Tibial nerve (tissue), 4 donors: ENCODE measurements at places on chromosomes 12 and 14. TPM values are rescaled to one million over a fixed set of nuclear protein-coding genes. Genes with fewer than 3 reads are reported as not detected.

PMCH gene
- not detected for total RNA-seq

OR4E1 gene
- not detected for total RNA-seq

EXOC3L4 gene
- 1.8 TPM for total RNA-seq

CNTN1 gene
- 20.3 TPM for total RNA-seq

NFE2 gene
- total RNA-seq = not detected

KRT75 gene
- not detected for total RNA-seq

DNA sequence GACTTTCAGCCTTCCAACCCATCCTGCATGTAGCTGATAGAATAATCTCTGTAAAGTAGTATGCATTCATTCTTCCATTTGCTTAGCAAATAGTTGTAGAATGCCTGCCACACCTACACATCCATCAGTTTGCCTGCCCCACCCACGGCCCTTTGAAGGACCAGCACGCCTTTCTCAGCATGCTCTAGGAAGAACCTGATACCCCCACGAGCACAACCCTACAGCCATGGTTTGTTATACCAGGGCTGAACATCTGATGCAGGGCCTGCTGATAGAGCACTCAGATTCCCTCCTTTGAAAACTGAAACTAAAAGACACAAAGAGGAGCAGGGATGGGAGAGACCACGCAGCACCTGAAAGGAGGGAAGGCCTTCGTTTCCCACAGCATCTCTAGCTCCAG, 205.1 kb downstream of the ANO2 start:
- no peak overlapping the region for H3K27ac ChIP-seq
- no peak for DNase-seq
- no peaks in the 10 kb centered on the region for H3K36me3 ChIP-seq
- H3K27me3 ChIP-seq = no peaks in the 10 kb centered on the region

GRCh38 chr14:58088961-58089360, 63.1 kb downstream of the ARMH4 start:
- no peak for DNase-seq
- H3K27ac ChIP-seq = no peak overlapping the region
- no peaks in the 10 kb centered on the region for H3K4me1 ChIP-seq
- H3K4me3 ChIP-seq = no peak overlapping the region

DNA sequence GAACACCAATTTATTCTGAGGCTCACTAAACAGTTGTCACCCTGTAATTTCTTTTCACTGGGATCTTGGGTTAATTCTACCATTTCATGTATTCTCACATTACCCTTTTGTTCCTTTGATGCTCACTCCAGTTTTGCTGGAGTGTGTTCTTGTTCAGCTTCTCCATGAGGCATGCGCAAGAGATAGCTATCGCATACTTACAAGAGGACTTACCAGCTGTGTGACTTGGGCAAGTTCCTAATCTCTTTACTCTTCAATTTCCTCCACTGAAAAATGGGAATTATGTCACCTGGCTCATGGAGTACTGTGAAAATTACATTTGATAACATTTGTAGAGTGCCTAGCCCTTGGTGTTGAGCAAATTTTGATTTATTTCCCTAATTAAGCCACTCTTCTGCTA, 56.5 kb upstream of the JDP2 start:
- no peak overlapping the region for H3K27ac ChIP-seq
- H3K4me3 ChIP-seq = no peak overlapping the region
- no peaks in the 10 kb centered on the region for H3K36me3 ChIP-seq
- H3K27me3 ChIP-seq = no peaks in the 10 kb centered on the region
- no peaks in the 10 kb centered on the region for H3K4me1 ChIP-seq
- DNase-seq = no peak

- H3K4me3 ChIP-seq = no peak overlapping the region
- no peak for DNase-seq
- H3K36me3 ChIP-seq = no peaks in the 10 kb centered on the region
- H3K4me1 ChIP-seq = no peaks in the 10 kb centered on the region
- H3K27me3 ChIP-seq = no peaks in the 10 kb centered on the region
Measured at GRCh38 chr14:51431741-51432140, 191.7 kb downstream of the TMX1 start.

- peak overlapping the region; percentile 79 for H3K27ac ChIP-seq
- no peak for DNase-seq
- H3K27me3 ChIP-seq = no peaks in the 10 kb centered on the region
- H3K4me3 ChIP-seq = no peak overlapping the region
- H3K4me1 ChIP-seq = no peaks in the 10 kb centered on the region
Measured at GRCh38 chr14:23077962-23078361, 17.0 kb downstream of the ACIN1 start.

DNA sequence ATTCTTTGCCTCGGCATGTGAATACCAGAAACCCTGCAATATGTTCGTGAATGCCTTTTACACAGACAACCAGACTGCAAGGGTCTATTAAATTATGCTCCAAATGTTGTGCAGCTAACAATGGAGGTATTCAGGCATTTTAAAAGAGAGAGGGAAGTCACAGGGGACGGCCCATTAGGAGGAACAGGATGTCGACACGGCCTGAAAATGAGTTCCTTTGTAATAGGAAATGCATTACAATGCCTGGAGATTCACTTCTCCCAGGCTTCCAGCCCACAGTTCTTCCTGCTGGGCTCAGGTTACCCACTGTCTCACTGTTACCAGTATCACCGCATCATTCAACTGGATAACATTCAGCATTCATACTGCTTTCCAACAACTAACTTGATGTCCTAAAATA, 2.5 kb downstream of the DUSP6 start:
- H3K4me3 ChIP-seq = peak overlapping the region; percentile 89
- no peaks in the 10 kb centered on the region for H3K27me3 ChIP-seq
- H3K36me3 ChIP-seq = no peaks in the 10 kb centered on the region
- no peak for DNase-seq
- peaks cover 49% of the 10 kb centered on the region for H3K4me1 ChIP-seq

DNA sequence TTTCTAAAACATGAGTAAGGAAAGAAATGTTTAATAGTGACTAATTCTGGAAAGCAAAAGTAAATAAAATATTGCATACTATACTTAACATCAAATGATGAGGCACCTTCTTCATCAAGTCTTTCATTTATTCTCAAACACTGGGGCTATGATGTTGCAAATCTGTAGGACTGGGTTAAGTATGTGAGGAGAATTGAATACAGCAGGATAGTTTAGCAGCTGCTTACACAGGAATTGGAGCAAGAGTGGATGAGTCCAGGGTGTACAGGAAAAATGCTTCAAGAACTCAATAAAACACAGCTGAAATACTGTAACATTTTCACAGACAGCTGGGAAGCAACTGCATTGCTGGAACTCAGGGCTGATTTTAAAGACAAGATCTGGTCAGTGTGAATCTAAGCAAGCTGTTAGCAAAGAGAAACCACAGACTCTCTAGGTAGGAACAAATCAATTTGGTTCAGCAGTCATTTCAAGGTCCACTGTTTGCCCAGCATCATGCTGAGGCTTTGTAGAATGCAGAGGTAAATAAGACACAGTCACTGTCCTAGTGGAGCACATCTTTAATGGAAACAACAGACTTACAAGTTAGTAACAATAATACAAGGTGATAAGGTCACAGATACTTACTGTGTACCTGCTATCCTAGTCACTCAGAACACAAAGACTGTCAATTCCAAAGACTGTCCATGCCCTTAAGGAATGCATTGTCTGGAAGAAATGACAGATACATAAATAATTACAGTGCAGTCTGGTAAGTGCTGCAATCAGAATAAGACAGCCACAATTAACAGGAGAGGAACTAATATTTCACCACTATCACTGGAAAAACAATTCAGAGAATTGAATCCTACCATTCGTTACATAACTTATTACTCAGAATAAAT, 96.8 kb upstream of the DACT1 start:
- DNase-seq = no peak
- H3K4me1 ChIP-seq = no peaks in the 10 kb centered on the region
- no peak overlapping the region for H3K27ac ChIP-seq
- no peak overlapping the region for H3K4me3 ChIP-seq
- H3K36me3 ChIP-seq = no peaks in the 10 kb centered on the region
- no peaks in the 10 kb centered on the region for H3K27me3 ChIP-seq

GRCh38 chr14:75226755-75227544, 50.5 kb upstream of the TMED10 start:
- H3K36me3 ChIP-seq = no peaks in the 10 kb centered on the region
- H3K4me3 ChIP-seq = no peak overlapping the region
- DNase-seq = no peak
- peaks cover 12% of the 10 kb centered on the region for H3K4me1 ChIP-seq
- H3K27ac ChIP-seq = no peak overlapping the region

DNA sequence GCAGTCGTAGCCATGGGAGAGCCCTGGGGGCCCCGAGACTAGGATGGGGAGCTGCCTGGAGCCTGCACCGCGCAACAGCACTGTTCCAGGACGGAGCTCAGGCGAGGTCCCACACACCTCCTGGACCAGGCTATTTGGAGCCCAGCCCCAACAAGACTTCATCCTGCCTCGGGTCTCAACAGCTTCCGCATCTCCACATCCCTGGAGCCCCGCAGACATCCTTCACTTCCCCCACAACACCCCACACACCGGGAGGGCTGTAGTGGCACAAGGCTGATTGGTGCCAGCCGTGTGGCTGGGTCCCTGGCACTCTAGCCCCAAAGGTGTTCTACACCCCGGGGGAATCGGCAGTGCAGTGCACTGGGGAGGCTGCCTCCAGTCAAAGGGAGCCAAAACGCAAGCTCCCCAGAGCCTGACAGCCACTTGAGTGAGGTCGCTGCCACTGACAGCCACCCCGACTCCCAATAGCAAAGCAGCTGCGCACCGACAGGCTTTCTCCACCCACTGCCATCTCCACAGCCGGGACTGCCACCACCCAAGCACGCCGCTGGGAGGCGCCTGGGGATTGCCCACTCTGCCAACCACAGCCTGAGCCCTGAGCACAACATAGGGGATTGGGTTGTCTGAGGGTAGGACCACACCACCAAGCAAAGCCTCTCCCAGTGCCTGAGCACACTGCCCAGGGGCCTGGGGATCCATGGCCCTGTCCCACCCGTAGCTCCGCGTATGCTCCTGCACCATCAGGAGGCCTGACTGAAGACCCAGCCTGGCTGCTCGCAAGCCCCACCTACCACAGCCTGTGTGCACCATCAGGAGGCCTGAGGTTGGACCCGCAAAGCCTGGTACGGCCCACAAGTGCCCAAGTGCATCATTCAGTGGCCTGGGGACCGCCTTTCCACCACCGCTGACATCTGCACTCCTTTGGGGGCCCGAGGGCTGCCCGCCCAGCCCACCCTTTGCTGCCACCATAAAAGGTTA, 13.2 kb upstream of the KLRF1 start:
- peak overlapping the region; percentile 37 for H3K4me3 ChIP-seq
- H3K27me3 ChIP-seq = no peaks in the 10 kb centered on the region
- no peaks in the 10 kb centered on the region for H3K36me3 ChIP-seq

DNA sequence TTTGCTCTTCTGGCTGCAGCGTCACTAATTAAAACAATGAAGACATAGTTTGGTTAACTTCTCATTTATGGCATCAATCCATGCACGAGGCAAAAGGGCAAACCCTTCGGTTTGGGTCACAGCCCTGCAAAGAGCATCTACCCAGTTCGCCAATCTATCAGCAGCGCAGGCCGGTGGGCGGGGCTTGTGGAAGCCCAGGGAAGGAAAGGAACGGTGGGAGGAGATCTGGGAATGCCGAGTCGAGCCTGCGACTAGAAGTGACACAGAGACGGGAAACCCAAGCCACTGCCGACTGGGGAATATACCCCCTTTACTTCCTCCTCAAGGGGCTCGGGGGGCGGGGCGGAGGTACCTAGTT, 466 bp downstream of the KICS2 start:
- H3K27ac ChIP-seq = peak overlapping the region; percentile 98
- H3K36me3 ChIP-seq = no peaks in the 10 kb centered on the region
- DNase-seq = peak; percentile 74
- H3K4me1 ChIP-seq = no peaks in the 10 kb centered on the region
- H3K27me3 ChIP-seq = no peaks in the 10 kb centered on the region

DNA sequence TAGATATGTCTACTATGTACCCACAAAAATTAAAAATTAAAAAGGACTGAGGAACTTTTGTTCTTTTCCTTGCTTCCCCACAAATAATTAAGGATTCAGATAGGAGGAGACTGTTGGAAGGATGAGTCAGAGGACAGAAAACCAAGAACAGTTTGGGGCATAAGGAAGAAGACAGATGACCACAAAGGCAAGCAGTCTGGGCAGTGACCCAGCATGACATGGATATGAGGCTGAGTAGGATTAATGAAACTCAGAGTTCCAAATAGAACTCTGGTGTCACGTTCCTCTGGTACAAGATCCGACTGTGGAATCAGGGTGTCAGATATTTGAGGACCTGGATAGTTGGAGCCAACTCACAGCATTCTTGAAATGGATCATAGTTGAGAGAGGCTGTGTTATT, 89.3 kb upstream of the SLC38A4 start:
- no peak overlapping the region for H3K4me3 ChIP-seq
- DNase-seq = peak; percentile 29
- H3K4me1 ChIP-seq = no peaks in the 10 kb centered on the region
- H3K36me3 ChIP-seq = no peaks in the 10 kb centered on the region

- H3K27me3 ChIP-seq = no peaks in the 10 kb centered on the region
- H3K27ac ChIP-seq = no peak overlapping the region
- H3K36me3 ChIP-seq = peaks cover 24% of the 10 kb centered on the region
Measured at GRCh38 chr12:1310653-1311052, 283.7 kb downstream of the FBXL14 start.

GRCh38 chr12:32891526-32891925, 5.1 kb downstream of the PKP2 start:
- no peaks in the 10 kb centered on the region for H3K36me3 ChIP-seq
- peaks cover 26% of the 10 kb centered on the region for H3K4me1 ChIP-seq
- H3K27ac ChIP-seq = peak overlapping the region; percentile 56

- no peaks in the 10 kb centered on the region for H3K36me3 ChIP-seq
- no peak overlapping the region for H3K4me3 ChIP-seq
- no peak for DNase-seq
- H3K27ac ChIP-seq = no peak overlapping the region
- H3K4me1 ChIP-seq = no peaks in the 10 kb centered on the region
- H3K27me3 ChIP-seq = no peaks in the 10 kb centered on the region
Measured at GRCh38 chr14:32313844-32314376, 15.2 kb upstream of the AKAP6 start.

- no peak overlapping the region for H3K4me3 ChIP-seq
- no peak overlapping the region for H3K27ac ChIP-seq
- no peaks in the 10 kb centered on the region for H3K4me1 ChIP-seq
- H3K36me3 ChIP-seq = no peaks in the 10 kb centered on the region
- no peak for DNase-seq
- no peaks in the 10 kb centered on the region for H3K27me3 ChIP-seq
Measured at GRCh38 chr14:71739273-71739990, 192.8 kb upstream of the RGS6 start.

- H3K36me3 ChIP-seq = no peaks in the 10 kb centered on the region
- no peaks in the 10 kb centered on the region for H3K27me3 ChIP-seq
- no peak for DNase-seq
- H3K4me3 ChIP-seq = no peak overlapping the region
- H3K27ac ChIP-seq = no peak overlapping the region
Measured at GRCh38 chr12:121468499-121468801, 68.5 kb downstream of the RNF34 start.
